ENCODE measurements at places on chromosomes 4 and X. TPM values are rescaled to one million over a fixed set of nuclear protein-coding genes. Genes with fewer than 3 reads are reported as not detected.

DNA sequence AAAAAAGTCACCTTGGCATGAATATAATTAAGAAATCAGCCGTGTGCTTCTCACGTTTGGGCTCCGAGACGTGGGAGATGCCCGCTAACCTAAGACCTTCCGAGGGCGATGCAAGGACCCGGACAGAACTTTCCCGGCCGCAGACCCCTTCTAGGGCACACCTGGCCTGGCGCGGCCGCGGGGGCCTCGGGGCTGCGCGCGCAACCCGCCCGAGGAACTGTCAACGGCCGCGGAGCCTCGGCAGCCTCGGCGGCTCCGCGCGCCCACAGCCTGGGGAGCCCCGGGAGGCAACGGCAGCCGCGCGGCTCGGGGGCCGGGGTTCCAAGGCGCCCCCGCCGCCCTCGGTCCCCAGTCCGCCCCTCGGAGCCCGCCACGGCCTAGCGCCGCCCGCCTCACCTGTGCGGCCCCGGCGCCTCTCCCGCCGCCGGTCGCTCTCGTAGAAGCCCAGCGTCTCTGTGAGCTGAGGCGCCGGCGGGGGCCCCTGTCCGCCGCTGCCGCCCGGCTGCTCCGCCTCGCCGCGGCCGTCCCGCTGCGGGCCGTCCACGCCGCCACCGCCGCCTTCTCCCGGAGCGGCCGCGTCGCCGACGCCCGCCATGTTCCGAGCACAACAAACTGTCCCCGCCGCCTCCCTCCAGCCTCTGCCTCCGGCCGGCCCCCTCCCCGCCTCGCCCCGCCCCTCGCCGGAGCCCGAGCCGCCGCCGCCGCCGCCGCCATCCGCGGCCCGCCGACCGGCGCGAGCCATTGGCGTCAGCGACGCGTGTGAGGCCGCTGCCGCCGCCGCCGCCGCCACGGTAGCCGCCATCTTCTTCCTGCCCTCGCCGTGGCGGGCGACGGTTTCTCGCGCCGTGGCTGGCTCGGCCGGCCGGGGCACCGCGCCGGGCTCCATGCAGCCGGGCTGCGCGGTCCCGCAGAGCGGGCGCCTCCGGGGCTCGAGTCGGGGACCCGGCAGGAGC, at the start of gene TAPT1:
Gene TAPT1 (minus strand): TSS at position 609 of the 953 bp plus-strand sequence. CDS start 14 bp downstream, at position 595.
- peak; percentile 85 for DNase-seq

- DNase-seq: no peak
These were observed 174.5 kb downstream of the IL15 start for GRCh38 chr4:141810712-141811375.

DNA sequence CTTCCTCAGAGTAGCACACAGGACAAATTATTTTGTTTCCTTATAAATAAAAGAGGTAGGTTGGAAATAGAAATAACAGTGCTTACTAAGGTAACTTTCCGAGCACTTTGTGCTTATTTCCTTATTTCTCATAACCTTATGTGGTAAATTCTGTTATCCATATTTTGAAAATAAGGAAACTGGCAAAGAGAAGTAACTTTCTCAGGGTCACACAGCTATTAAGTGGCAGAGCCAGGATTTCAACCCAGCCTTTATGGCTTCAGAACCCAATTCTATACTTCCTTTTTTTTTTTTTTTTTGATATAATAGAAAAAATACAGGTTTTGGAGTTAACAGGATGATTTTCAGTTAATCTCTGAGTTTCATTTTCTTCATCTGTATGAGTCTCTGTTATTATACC, 3.3 kb downstream of the UTP3 start:
- DNase-seq: no peak

DNA sequence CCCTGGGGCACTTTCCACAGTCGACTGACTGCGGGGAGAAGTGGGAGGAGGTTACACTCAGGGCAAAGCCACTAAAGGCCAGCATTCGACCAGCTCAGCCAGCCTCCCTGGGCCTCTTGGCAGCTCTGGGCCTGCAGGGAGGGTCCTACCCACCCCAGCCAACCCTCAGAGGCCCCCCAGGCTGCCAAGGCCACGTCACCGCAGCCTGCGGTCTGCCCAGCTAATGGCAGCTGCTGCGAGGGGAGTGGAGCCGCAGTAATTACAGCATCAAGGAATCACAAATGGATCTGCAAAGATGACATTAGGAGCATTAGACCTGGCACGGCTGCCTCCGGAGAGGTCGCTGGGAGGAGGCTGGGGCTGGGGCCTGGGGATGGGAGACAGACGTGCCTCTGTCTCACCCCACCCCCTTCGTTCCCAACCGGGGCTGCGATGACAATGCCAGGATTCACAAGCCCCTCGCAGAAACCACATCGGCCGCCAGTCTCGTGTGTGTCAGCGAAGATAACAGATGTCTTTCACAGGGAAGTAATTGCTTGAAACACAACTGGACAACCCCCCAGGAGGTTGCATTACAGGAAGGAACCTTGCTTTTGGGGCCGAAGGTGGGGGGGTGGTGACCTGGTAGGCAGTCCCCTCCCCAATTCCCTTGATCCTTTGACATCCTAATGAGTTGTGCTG, 367.6 kb downstream of the BCOR start:
- peak; percentile 62 for DNase-seq

DNA sequence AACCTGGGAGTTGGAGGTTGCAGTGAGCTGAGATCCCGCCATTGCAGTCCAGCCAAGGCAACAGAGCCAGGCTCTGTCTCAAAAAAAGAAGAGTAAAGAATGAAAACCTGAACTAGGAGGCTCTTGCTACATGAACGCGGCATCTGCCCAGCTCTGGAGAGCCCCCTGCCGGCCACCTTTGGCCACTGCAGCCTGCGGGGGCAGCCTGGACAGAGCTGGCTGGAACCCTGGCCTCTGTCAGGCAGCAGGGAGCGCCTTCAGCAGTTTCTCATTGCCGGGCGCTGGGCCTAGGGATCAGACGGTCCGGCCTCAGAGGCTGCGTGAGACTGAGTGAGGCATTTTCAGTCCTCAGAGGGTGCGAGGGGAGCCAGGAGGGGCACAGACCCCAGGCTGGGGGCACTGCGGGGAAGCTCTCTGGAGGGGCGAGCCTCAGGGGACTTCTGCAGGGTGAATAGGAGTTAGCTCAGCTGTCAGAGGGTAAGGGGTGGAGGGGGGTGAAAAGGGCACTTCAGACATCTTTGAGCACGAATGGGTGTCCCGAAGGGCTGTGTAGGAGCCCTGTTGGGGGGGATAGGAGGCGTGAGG, 17.5 kb downstream of the DOK7 start:
- no peak for DNase-seq

GRCh38 chr4:95068818-95069478, 311.2 kb downstream of the BMPR1B start:
- DNase-seq: no peak

GRCh38 chr4:186236126-186236525, 8.8 kb downstream of the KLKB1 start:
- DNase-seq: no peak

GRCh38 chr4:100848841-100849240, 331.0 kb upstream of the EMCN start:
- no peak for DNase-seq

- no peak for DNase-seq
These were observed 18.4 kb downstream of the PNPLA4 start for GRCh38 chrX:7908821-7909220.

DNA sequence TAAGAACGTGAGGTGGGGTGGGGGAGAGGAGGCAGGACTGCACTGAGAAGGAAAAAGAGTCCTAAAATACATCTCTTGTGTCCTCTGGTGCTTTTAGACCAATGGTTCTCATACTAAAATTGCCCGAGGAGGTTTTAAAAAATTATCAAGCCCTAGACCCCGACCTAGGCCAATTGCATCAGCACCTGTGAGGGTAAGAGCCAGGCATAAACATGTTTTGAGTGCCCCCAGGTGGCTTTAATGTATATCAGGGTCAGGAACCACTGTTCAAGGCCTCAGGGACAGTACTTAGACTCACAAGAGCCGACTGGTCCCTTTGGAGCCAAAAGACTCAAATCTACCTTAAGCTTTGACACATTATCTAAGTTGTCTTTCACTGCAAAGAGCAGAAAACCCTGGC, 37.5 kb upstream of the TMEM150C start:
- no peak for DNase-seq

GRCh38 chrX:13821738-13822137, 4.8 kb upstream of the GPM6B start:
- DNase-seq: no peak

GRCh38 chr4:5980436-5981155, 37.6 kb downstream of the C4orf50 start:
- DNase-seq: no peak

- DNase-seq: no peak
These were observed 159.2 kb downstream of the BTC start for GRCh38 chr4:74635074-74635473.

DNA sequence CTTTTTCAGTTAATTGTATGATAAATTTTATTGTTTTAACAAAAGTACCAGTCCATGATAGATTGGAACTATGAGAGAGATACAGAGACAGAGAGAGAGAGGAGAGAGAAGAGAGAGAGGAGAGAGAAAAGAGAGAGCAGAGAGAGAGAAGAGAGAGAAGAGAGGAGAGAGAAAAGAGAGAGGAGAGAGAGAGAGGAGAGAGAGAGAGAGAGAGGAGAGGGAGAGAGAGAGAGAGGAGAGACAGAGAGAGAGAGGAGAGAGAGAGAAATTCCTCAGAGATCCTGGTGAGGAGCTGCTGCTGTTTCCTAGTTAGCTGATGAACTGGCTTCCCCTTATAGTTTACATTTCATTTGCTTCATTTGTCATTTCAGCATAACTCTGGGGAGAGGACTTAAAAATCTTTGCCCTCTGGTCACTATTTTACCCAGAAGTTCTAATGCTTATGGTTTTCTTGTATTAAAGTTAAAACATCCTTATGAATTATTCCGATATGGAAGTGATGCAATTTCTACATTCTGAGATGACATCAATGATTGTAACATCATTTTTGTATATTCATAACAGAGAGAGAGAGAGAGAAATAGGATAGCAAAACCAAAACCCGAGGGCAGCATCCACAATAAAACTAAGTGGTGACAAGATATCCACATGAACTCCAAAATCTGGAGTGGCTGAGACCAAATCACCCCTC, 10.8 kb downstream of the CTAG1A start:
- no peak for DNase-seq

GRCh38 chr4:3676907-3677747, 89.1 kb upstream of the ADRA2C start:
- DNase-seq: no peak

DNA sequence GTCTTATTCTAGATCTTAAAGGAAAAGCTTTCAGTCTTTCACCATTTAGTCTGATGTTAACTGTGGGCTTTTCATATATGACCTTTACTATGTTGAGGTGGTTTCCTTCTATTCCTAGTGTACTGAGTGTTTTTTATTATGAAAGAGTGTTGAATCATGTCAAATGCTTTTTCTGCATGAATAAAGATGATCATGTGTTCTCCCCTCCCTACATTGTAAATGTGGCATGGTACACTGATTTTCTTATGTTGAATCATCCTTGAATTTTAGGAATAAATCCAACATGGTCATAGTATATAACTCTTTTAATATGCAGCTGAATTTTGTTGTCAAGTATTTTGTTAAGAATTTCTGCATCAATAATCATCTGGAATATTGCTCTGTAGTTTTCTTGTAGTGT, 4.3 kb downstream of the CLGN start:
- DNase-seq: no peak

- no peak for DNase-seq
These were observed 65.4 kb upstream of the TRPC3 start for GRCh38 chr4:122017296-122017695.

DNA sequence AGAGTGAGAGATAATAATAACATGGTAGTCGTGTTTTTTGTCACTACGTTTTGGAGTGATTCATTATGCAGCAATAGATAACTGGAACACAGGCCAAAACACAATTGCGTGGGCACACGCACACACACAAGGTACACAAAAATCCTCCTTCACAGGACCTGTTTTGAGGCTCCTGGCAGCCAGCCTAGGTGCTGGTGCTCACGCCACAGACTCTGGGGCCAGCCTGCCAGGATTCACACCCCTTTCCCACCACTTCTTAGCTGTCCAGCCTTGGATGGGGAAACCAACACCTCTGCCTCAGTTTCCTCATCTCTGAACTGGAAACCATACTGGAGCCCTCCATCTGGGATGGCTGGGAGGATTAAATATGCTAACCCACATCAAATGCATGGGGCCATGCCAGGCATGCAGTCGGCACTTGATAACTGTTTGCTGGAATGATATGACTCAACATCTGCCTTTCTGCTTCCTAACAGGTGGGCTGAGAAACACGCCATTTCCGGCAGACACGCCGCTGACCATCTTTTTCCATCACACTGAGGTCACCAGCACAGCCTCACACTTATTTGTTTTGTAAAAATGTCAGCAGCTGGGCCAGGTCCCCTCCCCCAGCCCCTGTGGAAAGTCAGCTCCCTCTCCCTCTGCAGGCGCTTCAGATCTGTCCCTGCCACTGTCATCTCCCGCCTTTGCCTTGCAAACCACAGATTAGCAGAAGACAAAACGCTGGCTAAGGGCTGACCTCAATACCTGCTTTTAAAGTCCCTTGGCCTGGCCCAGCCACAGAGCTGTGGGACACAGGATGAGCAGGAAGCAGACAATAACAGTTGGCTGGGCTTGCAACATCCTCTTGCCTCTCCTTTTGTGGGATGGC, 237.5 kb downstream of the BCOR start:
- no peak for DNase-seq

- DNase-seq: no peak
These were observed 1080.5 kb upstream of the TENM3 start for GRCh38 chr4:181162676-181163075.

DNA sequence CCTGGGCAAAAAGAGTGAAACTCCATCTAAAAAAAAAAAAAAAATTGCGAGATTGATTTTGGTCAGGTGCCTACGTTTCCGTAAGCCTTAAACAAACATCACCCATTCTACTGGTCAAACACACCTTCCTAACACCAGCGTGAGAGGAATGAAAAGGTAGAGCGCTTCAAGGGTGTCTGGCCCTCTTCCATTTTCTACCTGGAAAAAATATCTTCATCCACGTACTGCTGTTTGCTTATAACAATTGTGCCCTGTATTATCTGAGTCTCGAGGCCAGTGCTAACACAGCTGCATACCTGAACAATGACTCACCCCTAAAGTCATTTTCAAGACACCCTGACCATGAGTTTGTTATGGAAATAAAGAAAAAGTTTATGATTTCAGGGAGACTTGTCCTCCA, 13.9 kb downstream of the TMSB4X start:
- no peak for DNase-seq

- no peak for DNase-seq
These were observed 207.6 kb upstream of the MAMLD1 start for GRCh38 chrX:150155436-150156035.

GRCh38 chrX:155888139-155888538, 7.0 kb downstream of the VAMP7 start:
- no peak for DNase-seq

Gene NHSL2
- 58.1 TPM for total RNA-seq

Gene SASH3
- 31.0 TPM for total RNA-seq

Gene ADRA2C
- total RNA-seq: 46.1 TPM

Gene AMER1
- 3.9 TPM for total RNA-seq

Gene EDA2R
- total RNA-seq: 0.43 TPM

Gene IL2RG
- total RNA-seq: 2.4 TPM

Gene DDX53
- not detected for total RNA-seq

Gene POU3F4
- total RNA-seq: not detected

Gene SLC9A7
- total RNA-seq: 5.5 TPM

Gene TMEM31
- not detected for total RNA-seq

Gene S100G
- not detected for total RNA-seq

Gene NDST3
- total RNA-seq: not detected

Measured in ascending aorta (tissue), 2 donors.